Putamen (tissue), 1 donor: ENCODE measurements at places on chromosomes 16 and 17.

- no peak for DNase-seq
Measured at GRCh38 chr17:81905424-81905875, 3.4 kb downstream of the NPB start.

DNA sequence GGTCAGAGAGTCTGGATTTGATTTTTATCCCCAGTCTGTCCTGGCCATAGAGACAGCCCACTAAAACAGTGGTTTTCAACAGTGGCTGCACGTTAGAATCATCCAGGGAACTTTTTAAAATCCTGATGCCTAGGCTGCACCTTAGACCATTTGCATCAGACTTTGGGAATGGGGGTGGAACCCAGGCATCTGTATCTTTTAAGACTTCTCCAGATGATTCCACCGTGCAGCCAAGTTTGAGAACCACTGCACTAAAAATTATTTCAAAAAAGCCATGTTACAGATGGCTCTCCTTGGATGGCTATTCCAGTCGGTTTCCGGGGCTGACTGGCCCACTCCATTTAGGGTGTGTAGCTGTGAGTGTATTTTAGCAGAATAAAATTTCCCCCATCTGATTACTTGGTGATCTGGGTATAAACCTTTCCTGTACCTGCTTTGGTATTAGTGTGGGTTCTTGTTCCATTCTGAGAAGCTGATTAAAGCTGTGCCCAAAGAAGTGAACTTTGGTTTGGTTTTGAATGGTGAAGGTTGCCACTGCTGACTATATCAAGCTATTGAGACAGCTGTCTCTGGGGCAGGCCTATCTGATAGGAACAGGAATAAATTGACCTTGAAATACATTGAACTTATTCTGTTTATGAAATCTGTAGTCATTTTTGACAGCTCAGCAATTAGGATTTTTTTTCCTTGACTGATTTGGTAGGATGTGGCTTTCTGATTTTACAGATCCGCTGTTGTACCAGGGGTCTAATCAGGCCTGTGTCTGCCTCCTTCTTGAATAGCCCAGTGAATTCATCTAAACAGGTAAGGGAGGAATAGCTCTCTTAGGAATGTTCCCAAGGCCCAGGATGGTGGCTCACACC is 1.3 kb downstream of the ATP5MC1 start:
- DNase-seq = no peak

DNA sequence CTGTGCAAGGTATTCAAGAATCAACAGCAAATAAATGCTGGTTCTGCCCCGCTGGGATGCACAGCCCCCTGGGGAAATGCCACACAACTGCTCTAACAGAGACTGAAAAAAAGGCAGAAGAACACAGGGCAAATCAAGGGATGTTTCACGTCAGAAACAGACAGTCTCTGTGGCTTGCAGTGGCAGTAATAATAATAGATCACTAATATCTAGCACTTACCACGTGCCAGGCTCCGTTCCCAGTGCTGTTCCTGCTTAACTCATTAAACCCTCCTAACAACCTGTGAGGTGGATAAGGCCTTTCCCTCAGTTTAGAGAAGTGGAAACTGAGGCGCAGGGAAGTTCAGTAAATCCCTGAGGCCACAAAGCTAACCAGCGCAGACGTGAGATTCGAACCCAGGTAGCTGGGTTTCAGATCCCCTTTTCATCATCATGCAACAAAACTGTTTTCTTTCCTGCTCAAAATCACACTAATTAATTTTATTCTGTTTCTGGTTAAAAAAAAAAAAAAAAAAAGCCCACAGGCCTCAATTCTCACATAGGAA is 36.7 kb downstream of the ARHGAP17 start:
- DNase-seq = no peak

- DNase-seq = no peak
Measured at GRCh38 chr16:72979974-72980373, 68.0 kb downstream of the ZFHX3 start.

DNA sequence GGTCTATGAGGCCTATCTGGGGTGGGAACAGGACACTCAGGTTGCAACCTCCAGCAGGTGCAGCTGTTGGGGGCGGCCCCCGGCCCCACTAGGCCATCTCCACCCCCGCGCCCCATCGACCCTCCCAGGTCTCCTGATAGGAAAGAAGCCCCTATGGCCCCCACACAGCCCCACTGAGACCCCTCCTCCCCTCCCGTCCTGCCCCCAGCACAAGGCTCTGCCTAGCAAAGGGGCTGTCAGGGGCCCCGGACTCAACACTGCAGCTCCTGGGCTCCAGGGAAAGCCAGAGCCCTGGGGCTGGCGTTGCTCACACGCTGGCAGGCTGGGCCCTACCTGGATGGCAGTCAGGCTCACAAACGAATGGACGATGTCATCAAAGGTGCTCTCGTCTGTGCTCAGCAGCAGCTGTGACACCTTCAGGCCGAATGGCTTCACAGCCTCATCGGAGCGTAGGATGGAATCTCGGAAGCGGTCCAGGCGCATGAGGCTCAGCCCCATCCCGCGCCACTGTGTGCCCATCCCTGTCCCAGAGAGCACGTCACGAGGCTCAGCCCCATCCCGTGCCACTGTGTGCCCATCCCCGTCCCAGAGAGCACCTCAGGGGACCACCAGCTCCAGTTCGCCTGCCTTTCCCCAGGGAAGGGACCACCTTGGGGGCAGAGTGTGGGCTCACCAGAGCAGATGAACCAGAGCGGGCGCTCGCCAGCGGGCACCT is 7.3 kb downstream of the FASN start:
- no peak for DNase-seq

GRCh38 chr17:22600644-22601298 is 908.4 kb downstream of the KCNJ18 start:
- DNase-seq = no peak

DNA sequence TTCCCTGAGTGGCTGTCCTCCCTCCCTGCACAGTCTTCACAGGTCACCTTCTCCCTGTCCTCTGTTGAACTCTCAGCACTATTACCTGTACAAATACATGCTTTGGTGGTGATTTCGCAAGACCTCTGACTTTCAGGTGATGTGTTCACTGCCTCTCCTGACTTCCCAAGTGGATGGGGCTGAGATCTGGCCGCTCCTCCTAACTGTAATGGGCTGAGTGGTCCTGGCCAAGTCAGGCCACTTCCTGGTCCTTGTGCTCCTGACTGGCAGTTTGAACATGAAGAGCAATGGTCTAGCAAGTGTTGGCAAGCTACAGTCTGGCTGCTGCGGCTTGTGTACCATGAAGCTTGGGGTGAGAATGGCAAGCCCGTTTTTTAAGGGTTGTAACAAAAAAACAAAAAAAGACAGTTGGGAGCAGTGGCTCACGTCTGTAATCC is 11.7 kb upstream of the TMED6 start:
- DNase-seq = no peak

DNA sequence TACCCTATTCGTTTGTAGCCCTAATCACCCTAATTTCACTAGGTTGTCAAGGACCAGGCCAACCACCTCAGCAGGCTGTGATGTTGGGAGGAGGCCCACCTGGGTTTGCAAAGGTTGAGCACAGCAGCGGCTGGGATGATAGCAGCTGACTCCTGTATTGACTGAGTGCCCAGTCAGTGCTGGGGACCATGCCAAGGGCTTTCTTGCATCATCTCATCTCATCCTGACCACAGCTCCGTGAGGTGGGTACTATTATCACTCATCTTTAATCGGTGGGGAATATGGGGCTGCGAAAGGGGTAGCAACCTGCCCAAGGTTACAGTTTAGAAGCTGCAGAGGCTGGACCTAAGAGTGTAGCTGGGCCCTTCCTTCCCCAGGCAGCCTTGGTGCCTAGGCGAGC is 11.7 kb downstream of the ATPAF2 start:
- no peak for DNase-seq

DNA sequence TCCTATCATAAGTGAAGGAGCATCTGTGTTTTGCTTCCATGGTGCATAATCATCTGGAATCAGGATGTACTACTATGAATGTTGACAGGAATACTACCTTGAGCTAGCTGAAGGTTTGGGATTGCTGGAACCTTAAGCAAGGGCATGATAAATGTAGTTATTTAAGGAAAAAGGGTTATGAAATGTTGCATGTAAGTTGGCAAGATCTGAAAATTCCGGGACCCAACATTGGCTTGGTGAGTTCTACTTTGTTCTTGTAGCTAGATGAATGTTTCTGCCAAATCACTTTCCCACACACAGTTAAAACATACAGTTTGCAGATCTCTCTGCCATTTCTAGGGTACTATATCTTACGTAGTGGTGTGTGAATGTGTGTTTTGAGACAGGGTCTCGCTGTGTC is 13.6 kb downstream of the RHOT1 start:
- no peak for DNase-seq

DNA sequence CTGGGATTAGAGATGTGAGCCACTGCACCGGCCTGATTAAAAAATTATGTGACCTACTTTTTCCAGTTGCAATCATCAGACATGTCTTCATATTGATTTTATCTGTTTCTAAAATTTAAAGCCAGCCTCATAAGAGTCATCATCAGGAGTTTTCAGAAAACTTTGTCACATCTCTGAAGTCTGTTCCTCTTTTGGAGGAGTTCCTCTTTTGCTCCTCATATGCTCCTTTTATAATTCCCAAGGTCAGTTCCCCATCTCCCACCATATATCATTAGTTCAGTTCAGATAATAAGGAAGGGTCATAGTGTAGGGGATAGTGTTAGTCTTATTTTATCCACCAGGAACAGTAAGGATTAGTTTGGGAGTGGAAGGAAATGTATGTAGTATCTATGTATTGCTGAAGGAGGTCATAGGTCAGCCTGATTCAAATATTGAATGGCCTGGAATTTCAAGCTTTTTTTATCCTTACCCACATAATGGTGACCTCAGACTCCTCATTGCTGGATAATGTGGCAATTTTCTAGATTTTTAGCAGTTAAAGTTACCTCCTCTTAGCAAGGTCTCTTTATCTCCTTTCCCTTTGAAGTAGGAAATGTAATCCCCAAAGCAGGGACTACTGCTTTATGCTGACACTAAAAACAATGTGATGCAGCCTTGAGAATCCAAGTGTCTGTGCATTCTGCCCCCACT is 13.8 kb upstream of the DUSP14 start:
- no peak for DNase-seq

- DNase-seq = peak; percentile 42
Measured at GRCh38 chr16:82630688-82631087, 3.9 kb downstream of the CDH13 start.

- no peak for DNase-seq
Measured at GRCh38 chr17:67448449-67448848, 71.4 kb downstream of the PITPNC1 start.

GRCh38 chr17:45222289-45222995 is 757 bp downstream of the FMNL1 start:
- no peak for DNase-seq

- no peak for DNase-seq
Measured at GRCh38 chr17:38418693-38419507, 9.4 kb upstream of the ARHGAP23 start.

DNA sequence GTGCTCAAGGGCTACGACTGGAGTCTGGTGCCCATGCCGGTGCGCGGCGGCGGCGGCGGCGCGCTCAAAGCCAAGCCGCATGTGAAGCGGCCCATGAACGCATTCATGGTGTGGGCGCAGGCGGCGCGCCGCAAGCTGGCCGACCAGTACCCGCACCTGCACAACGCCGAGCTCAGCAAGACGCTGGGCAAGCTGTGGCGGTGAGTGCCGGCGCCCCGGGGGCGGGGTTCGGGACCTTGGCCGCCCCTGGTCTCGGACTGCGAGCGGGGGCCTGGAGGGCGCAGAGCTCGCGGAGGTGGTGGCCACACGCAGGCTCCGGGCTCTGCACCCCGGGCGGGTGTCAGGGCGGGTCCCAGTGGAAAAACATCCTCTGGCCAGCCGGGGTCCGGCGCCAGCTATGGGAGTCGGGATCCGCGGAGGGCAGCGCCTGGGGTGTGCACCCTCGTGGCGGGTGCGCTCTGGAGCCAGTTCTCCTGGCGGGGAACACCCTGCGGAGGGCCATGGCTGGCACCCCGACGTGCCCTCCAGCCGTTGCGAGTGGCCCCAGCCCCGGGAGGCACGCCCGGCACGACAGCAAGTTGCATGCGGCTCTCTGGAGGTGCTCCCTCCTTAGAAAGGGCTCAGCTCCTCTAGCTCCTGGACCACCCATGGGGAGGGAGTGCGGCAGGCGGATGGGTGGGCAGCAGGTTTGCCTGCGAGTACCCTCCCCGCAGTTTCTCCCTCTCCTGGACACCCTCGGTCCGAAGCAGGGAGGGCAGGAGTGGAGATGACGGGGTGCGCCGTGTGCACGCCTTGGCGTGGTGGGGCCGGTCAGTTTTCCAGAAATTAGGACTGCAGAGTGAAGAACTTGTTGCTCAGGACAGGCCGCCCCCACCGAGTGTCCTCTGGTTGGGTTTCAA is 824 bp downstream of the SOX8 start:
- DNase-seq = no peak

DNA sequence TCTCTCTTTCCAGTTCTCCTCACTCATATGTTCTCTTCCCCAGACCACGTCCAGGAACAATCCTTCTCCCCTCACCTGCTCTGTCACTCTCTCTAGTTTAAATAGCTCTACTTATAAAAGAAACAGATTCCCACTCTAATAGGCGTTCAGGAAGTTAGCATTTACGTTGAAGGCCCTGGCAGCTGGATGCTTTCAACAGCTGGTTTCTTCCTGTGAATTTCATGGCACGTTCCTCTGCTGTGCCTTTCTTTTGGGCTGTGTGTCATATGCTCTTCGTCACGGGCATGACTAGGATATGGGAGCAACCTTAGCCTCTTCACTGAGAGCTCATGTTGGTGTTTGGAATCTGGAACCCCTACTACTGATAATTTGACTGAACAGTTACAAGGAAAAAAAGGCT is 73.2 kb downstream of the ZNF18 start:
- no peak for DNase-seq

DNA sequence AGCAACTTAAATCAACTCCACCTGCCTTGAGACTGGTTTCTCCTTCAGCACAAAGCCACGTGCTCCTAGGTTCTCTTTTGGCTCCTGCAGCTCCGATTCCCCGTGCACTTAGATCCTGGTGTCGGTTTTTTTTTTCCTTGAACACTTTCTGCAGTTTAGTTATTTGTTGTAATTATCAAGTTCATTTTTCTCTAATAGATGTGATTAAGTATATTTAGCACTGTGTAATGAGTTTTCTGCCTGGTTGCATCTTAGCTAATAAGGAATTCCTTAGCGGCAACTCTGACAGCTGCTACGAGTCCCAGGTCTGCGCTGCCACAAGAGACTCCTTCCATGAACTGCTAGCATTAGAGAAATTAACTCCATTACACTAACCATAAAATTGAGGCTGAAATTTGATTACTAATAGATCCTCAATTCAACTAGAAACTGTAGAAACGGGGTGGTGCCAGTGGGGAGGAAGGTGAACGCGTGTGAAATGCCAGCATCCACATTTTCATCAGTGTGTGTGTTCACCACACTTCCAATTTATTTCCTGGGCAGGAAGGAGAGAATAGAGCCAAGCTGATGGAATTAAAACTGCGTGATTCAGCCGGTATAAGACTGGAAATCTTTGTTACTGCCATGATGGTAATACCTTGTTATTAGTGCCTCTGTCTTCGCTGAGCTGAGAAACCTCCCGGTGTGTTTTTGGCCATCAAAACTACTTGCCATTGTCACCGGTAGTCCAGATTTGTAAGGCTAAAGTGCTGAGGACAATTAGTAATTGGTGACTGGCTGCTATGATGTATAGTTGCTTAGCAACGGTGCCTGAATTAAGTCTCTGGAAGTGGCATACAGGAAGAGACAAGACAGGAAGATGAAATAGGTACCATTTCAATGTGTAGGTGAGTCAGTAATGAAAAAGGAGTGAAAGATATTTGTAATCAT is 232.4 kb downstream of the IRX3 start:
- DNase-seq = no peak
